Mesendoderm (in vitro differentiated cells): ENCODE measurements at places on chromosomes 5 and 9.

- DNase-seq = peak; percentile 26
These were observed 421.7 kb downstream of the SPATA31D1 start for GRCh38 chr9:82410306-82410705.

- DNase-seq = no peak
These were observed 380.3 kb downstream of the GADD45G start for GRCh38 chr9:89985068-89985467.

DNA sequence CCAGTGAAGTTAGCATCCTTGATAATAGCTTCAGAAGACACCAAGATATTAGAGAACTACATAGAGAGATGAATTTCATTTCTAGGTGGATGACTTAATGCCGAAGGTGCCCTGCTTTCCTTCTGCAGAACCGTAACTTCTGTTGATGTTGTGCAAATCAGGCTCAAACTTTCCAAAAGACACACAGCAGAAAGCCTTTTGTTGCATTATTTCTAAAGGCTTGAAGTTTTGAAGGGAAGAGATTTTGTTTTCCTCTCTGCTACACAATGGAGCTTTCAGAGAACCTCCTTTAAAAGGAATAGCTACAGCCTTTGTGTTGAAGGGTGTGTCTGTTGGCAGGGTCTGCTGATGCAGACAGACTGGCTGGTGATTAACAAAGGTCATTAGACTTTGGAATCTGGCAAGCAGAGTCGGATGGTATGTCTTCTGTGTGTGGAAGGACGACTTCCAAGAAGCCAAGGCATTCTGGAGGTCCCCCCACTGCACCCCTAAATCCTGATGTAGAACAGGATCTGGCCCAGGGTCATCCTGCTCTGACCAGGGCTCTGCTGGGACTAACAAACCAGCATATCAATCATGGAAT, 57.8 kb downstream of the ZNF462 start:
- DNase-seq = peak; percentile 13

DNA sequence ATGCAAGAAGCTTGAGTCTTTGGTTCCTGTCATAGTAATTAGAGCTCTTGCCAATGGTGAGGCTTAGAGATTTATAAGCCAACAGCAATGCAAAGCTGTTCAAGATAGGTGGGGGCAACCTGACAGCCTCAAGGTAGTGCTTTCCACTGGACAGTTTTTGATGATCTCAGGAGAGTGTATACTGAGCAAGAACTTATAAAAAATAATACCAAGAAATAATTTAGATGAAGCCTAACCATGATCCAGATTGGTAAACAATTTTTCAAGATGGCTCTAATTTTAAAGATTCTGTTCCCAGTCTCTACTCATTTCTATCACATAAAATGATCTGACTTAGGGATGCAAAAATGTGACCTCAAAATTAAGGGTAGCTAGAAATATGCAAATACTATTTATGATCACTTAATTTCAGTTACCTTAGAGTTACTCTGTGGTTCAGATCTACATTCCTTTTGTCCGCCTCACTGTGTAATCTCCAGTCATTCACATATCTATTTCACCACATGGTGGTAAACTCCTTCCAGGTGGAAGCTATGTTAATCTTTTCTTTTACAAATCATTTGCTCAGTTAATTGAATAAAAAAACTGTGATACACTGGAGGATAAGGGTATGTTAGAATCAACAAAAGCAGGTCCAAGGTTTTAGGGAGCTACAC, 1228.0 kb upstream of the C9orf72 start:
- no peak for DNase-seq

DNA sequence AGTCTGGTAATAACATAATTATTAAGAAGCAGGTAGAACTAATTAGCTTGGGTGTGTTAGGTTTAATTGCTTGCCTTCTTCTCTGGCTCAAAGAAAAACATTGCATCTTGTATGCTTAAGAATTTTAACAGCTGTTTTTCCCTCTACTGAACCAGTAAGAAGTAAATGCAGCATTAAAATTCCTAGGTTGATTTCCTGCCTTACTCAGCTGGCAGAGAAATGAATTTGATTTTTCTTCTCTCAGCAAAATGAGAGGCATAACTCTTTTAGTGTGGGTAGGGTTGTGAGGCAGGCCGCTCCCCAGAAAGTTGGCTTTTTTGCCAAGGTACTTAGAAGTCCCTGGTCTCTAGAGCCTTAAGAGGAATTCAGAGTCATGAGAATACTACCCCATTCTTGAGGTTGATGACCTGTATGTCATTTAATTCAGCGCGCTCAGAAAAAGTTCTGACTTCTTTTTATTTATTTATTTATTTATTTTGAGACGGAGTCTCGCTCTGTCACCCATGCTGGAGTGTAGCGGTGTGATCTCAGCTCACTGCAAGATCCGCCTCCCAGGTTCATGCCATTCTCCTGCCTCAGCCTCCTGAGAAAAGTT, 302.6 kb downstream of the ARHGEF28 start:
- DNase-seq = no peak

- no peak for DNase-seq
These were observed 383.6 kb downstream of the CCDC171 start for GRCh38 chr9:15936306-15936921.

DNA sequence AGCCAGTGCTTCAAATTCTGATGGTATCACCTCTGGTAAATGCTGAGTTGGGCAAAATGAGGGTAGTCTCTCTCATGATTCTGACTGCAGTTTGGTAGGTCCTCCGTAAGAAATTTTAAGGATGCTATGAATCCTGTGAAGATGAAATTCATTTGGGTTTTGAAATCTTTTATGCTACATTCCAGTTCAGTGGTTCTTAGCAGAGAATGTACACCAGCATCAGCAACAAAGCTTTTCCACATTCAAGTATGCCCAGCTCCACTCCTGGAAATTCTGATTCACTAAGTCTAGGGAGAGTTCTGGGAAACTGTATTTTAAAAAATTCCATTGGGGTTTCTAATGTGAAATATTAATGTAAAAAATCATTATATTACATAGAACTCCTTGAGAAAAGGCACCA, 33.6 kb upstream of the ACOT12 start:
- DNase-seq = no peak
